Activated CD4-positive, alpha-beta T cell treated with anti-CD3 and anti-CD28 coated beads for 24 hours (primary cell): ENCODE measurements at places on chromosomes 16 and 17.

- DNase-seq: no peak
Measured at GRCh38 chr16:80007231-80007630, 406.7 kb upstream of the MAF start.

DNA sequence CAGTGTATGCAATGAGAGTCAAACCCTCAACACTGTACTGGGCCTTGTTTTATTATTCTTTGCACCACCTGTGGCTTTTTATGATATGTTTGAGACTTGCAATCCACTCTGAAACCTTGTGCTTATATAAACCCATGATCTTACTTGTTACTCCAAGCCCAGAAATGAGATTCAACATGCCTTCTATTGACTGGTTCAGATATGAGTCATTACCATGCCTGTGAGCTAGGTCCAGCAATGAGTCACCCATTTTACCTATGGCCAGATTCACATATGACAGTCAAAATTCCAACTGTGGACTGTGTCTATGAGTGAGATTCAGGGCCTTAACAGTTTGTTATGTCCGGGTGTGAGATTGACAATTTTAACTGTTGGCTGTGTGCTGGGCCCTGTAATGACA lies 1846.1 kb downstream of the TP53TG3F start:
- DNase-seq: no peak

DNA sequence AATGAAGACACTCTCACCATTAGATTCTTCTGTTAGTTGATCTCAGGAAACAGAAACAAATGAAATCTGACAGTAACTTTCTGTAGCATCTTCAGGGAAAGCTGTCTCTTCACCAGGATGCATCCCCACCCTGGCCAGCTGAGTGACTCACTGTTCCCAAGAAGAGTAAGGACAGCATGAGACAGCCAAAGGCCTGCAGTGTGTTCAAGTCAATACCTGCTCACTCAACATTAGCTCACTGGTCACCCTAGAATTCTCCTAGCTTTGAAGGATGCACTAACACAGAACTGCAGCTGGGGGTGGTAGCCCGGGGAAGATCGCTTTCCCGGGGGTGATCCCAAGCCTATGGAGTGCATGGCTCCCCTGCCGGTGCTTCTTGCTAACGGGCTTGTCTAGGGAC lies 28.2 kb upstream of the CLEC18B start:
- DNase-seq: no peak

- DNase-seq: peak; percentile 78
Measured at GRCh38 chr17:29591737-29592608, 959 bp upstream of the ANKRD13B start.

DNA sequence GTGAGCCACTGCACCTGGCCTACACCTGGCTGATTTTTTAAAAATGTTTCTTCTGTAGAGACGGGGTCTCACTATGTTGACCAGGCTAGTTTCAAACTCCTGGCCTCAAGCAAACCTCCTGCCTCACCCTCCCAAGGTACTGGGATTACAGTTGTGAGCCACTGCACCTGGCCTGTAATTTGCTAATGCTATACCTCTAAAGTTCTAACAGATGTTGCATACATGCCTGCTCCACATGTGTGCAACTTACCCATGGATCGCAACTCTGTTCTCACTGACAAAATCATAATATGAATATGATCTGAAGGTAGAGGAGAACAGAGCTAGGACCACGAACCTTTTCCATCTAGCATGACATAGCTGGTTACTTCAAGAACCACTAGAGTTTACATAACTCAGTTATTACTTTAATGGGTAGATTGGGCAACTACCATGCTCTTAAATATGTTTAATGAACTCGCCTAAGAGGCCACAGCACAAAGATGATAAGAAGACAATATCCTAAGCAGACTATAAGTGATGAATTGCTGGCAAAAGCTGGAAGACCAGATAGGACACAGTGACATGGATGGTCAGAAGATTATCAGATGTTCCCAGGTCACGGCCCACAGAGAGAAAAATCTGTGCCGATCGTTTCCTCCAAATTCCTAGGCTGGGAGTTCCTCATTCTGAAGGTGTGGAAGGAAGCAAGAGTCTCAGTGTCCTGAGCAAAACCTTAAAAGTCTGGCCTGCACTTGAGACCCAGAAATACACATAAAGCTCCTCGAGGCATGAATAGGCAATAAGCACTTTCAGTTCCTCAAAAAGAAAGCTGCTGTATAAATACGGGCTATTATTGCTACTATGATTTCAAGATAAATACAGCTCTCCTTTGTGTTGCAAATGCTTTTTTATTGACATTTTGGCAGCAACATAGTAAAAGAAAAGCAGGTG lies 53.6 kb upstream of the ICAM2 start:
- no peak for DNase-seq

- peak; percentile 50 for DNase-seq
Measured at GRCh38 chr16:66549284-66550131, at the start of gene TK2. Gene TK2 (minus strand): TSS chr16:66550122. CDS start chr16:66550061, 61 bp downstream.

- no peak for DNase-seq
Measured at GRCh38 chr17:36498560-36499300, 12.2 kb downstream of the ZNHIT3 start.

- DNase-seq: no peak
Measured at GRCh38 chr16:19415461-19415860, 2.2 kb upstream of the TMC5 start.

- DNase-seq: no peak
Measured at GRCh38 chr17:3308603-3309002, 10.4 kb upstream of the OR3A1 start.

DNA sequence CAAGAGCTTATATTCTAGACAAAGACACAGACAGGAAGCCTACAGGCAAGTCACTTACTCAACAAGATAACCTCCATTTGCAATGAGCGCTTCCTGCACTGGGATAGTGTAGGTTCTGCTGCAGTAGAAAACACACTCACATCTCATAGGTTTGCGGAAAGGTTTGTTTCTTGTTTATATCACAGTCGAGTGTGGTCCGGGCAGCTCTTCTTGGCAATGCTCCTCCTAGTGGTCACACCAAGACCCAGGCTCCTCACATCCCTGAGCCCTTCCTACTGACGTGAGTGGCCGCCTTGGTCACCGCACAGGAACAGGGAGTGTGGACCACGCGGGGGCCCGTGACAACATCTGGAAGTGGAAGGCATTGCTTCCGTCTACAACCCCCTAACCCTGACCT lies 48.0 kb upstream of the RBFOX3 start:
- DNase-seq: no peak

DNA sequence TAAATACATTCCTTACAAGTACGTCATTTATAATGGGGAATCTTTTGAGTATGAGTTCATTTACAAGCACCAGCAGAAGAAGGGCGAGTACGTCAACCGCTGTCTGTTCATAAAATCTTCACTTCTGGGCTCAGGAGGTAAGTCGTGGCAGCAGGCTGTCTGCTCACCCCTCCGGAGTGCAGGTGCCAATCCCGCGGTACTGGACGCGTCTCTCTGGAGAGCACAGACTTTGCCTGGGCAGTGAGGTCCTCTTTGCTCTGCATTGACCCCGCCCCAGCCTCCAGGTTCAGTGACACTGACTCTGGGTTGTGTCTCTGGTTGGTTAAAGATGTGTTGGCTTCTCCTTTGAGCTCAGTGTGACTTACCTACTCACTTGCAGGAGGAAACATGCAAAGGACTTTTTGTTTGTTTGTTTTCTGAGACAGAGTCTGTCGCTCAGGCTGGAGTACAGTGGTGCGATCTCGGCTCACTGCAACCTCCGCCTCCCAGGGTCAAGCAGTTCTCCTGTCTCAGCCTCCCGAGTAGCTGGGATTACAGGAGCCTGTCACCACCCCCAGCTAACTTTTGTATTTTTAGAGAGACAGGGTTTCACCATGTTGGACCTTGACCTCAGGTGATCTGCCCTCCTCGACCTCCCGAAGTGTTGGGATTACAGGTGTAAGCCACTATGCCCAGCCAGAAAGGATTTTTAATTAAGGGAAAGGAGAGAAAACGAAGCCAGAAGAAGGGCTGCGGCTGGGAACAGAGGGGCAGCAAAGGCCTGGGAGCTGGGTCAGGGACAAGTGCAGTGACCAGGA lies 31.2 kb downstream of the RNF213 start:
- no peak for DNase-seq

DNA sequence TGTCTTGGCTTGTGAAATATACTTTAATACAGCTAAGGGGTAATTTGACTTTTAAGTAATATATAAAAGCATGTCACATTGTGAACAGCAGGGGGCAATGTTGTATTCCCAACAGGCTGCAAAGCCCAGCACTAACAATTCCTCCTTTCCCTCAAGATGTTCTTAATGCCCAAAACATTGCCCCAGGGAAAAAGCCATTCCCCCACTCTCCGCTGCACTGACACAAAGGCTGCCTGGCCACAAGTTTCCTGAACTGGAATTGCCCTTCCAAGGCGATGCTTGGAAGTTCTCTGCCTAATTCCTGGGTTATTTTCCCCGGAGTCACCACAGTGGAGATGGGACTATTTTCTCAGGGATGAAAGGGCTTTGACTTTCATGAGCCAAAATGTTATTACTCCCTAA lies 27.2 kb downstream of the CLEC16A start:
- no peak for DNase-seq

DNA sequence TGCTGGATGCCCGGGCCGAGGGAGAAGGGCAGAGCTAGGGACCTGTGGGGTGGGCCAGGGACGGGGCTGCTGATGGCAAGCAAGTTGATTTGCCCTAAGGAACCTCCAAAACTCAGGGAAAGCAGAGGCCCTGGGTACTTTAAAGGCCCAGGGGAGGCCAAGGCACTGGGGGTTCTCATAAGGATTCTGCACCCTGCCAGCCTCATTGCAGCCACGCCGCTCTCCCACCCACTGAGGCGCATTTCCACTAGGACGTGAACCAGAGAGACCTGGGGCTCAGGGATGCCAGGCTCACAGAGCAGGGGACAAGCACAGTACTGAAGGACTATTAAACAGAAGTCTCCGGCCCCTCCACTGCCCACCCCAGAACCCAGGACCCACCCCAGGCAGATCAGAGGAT lies 39.4 kb upstream of the RBFOX3 start:
- no peak for DNase-seq

- no peak for DNase-seq
Measured at GRCh38 chr16:55488306-55488705, 9.3 kb downstream of the MMP2 start.

DNA sequence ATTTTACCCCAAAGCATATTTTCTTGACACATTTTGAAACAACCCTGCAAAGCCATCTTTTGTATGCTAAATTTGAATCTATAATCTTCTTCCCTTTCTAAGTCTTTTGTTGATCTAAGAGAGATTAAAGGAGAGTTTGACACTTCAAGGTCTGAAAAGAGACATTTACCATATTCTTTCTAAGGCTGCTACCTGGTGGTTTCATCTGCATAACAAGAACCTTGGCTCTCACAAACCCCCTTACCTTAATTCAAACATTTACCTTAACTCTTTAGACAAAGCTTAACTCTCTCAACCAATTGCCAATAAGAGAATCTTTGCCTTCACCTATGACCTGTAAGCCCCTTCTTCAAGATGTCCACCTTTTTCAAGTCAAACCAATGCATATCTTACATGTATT lies 1143.6 kb downstream of the CDH11 start:
- DNase-seq: no peak

- DNase-seq: no peak
Measured at GRCh38 chr17:4610162-4610561, 25.8 kb downstream of the SMTNL2 start.

DNA sequence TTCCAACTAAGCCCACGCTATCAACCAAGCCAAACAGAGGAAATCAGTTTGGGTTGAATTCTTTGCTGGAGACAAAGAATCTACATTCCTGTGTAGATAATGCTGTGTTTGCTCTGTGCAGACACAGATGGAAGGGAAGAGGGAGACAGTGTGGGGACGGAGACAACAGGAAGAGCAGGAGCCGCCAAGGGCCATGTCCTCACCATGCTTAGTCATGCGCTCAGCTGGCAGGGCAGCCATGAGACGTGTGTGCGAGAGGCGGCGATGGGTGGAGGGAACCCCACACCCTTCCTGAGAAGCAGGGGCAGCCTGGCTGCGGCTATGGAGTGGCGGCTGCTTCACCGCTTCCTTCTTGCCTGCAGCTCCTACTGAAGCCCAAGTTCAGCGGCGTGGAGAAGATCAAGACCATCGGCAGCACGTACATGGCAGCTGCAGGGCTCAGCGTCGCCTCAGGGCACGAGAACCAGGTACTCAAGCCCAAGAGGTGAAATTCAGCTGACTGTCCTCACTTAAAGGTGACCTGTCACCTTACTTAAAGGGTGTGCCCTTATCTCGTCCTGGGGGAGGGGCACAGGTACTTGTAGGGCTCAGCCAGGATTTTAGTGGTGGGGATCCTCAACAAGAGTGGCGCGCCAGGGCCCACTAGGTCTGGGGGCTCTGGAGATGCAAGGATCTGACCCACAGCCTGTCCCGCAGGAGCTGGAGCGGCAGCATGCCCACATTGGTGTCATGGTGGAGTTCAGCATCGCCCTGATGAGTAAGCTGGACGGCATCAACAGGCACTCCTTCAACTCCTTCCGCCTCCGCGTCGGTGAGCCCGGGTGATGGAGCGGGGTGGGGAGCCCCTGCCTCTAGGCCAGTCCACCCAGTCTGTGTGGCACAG lies 47.5 kb downstream of the ADCY7 start:
- no peak for DNase-seq

GRCh38 chr17:14744761-14745473 lies 444.0 kb downstream of the HS3ST3B1 start:
- no peak for DNase-seq

- no peak for DNase-seq
Measured at GRCh38 chr17:39196241-39196807, 1.1 kb downstream of the CACNB1 start.

GRCh38 chr16:68351991-68352431 lies 41.2 kb downstream of the PRMT7 start:
- no peak for DNase-seq

- DNase-seq: no peak
Measured at GRCh38 chr17:43400943-43401717, 2.3 kb downstream of the ARL4D start.

GRCh38 chr16:24526701-24527495 lies 12.5 kb upstream of the RBBP6 start:
- DNase-seq: no peak

DNA sequence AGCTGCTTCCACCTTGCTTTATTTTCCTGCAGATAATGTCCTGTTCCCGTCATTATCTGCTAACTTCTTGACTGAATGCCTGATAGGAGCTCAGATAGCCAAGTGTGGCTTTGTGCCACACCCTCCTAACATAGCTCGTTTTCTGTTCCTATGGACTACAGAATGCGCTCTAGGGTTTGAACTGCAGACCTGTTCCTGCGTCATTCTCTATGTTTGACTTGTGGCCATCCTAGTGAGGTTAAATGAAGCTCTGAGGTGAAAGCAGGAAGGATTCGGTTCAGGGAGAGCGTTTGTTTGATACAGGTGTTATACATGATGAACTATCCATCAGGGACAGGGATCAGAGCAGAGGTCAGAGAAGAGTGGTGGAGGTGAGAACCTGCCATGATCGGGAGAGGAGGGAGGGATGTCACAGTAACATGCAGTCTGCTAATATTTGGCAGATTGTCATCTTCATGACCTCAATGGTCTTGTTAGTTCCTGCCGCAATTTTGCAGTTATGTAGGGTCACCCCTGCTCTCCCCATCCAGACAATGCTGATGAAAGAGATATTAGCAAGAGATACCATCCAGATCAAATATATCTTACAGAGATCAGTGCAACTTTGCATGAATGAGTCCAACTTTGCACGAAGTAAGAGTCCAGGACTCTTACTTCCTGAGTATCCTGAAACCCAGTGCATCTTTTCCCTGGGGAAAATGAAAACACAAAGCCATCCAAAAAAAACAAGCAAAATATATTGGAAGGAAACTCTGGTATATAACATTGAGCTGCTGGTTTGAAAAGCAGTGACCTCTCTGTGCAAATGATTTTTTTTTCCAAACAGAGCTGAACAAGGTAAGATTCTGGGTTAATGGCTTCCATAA lies 32.8 kb downstream of the MPHOSPH6 start:
- no peak for DNase-seq
